ENCODE measurements at places on chromosomes 13 and 19.

- peak; percentile 76 for DNase-seq
Measured at GRCh38 chr19:57560049-57560491, 407 bp upstream of the ZNF550 start.

GRCh38 chr13:46288570-46289259, 77.0 kb downstream of the LRRC63 start:
- no peak for DNase-seq

DNA sequence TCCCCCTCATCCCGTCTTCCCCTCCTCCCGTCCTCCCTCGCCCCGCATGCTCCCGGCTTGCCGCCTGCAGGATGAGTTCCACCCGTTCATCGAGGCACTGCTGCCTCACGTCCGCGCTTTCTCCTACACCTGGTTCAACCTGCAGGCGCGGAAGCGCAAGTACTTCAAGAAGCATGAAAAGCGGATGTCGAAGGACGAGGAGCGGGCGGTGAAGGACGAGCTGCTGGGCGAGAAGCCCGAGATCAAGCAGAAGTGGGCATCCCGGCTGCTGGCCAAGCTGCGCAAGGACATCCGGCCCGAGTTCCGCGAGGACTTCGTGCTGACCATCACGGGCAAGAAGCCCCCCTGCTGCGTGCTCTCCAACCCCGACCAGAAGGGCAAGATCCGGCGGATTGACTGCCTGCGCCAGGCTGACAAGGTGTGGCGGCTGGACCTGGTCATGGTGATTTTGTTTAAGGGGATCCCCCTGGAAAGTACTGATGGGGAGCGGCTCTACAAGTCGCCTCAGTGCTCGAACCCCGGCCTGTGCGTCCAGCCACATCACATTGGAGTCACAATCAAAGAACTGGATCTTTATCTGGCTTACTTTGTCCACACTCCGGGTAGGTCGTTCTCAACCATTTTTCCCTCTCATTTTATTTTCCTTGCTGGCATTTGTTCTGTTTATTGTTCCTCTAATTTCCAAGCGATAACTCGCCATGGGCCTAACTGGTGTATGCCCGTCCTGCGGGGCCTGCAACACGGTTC, 29.8 kb downstream of the NFIX start:
- DNase-seq = no peak

GRCh38 chr13:65028101-65028500, 2202.0 kb downstream of the PCDH9 start:
- DNase-seq = no peak

- no peak for DNase-seq
Measured at GRCh38 chr13:99417201-99418102, 83.8 kb upstream of the TM9SF2 start.

GRCh38 chr13:100394005-100394695, 194.4 kb downstream of the GGACT start:
- DNase-seq = peak; percentile 20

DNA sequence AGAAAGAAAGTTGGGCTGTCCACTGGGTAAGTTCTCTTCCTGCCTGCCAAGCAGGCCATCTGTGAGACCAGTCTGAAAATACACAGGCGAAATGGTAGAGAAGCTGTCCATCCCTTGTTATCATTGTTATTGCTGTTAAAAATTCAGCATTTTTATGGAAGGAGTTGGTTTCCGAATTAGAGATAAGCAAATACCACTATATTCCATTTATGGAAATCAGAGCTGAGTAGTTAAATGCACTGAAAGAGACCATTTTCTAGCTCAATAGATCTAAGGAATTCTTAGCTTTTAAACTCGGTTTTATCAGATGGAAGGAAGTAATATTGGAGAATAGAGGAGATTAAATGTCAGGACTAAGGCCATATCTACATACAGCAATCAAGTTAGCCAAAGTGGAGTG, 40.7 kb downstream of the MZT1 start:
- DNase-seq = no peak

GRCh38 chr13:96871469-96871868, 122.8 kb downstream of the OXGR1 start:
- no peak for DNase-seq

GRCh38 chr13:51331354-51331861, 8.1 kb upstream of the SERPINE3 start:
- no peak for DNase-seq

GRCh38 chr13:96615252-96615651, 379.0 kb downstream of the OXGR1 start:
- DNase-seq = no peak

DNA sequence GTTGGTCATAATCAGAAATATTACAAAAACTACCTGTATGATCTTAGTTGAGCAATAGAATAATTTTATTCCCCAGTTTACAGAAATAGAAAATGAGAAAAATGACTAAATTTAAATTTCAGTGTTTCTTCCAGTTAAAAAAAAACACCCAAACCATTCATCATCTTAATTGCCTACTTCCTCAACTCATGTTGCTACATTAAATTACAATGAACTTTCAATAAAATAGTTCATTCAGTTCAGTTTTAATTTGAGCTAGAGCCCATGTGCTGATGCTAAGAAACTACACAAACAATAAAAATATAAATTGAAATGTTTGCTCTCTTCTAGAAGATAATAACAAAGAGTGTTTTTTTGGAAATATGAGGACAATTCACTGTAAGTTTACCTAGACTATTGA, 820.4 kb downstream of the SLITRK6 start:
- no peak for DNase-seq

DNA sequence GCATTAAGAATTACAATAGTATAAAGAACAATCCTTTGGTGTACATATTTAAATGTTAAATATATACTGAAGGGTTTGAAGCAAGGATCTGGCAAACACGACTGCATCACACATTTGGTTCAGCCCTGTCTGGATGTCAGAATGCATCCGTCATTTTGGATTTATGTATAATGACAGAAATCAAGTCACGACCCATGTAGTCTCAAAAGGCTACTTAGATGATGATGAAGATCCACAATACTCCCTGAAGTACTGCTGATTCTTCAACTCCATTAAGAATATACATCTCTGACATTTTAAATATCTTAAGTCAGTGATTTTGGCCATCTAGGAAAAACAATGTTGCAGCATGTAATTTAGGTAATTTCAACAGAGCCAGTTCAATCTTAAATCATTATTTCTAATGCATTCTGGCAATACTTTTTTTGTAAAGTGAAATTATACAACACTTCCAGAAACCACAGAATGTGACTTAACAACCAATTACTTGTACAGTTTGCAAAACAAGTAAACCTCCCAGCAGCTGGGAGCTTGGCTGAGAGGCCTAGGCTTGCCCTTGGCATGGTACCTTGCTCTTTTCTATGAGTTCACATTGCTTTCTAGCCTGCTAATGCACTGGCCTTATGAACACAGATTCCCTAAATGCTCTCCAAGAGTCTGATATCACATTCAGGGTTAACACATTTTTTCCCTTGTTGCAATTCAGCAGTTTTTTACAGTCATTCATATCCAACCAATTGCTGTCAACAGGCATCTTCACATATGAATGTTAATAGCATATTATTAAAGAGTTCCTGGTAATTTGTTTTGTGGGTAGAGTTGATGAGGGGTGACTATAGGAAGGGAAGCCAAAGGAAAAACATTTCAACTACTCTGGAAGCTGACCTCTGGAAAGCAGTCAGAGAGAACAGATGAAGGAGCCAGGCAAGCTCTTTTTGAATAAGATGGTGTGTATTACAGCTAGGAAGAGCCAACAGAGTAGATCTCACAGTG, 175.2 kb downstream of the ENOX1 start:
- no peak for DNase-seq

DNA sequence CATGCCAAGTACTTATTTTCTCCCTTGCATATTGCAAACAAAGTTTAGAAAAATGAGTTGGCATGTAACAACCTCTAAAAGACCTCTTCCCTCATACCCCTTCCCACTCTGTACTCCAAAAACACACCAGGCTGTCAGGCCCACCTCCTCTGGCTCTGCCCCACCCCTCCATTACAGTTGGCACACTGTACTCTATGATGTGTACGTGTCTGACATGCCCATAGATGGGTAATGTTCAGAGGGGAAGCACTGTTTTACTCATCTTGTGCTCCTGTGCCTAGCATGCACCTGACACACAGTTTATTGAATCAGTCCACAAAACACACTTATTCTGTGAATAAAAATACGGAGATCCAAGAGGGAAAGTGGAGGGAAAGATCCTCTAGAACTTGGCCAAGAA, 45.6 kb downstream of the SERPINE3 start:
- DNase-seq = no peak

- DNase-seq = peak; percentile 78
Measured at GRCh38 chr19:43519436-43520088, 7.4 kb downstream of the ETHE1 start.

DNA sequence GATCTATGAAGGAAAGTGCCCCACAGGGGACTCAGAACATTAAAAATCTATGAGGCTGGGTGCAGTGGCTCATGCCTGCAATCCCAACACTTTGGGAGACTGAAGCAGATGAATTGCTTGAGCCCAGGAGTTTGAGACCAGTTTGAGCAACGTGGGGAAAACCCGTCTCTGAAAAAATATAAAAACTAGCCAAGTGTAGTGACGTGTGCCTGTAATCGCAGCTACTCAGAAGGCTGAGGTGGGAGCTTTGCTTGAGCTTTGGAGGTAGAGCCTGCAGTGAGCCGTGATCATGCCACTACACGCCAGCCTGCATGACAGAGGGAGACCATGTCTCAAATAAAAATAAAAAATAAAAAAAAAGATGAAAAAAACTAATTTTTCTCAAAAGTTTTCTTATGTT, 1070.6 kb downstream of the PCDH9 start:
- no peak for DNase-seq

DNA sequence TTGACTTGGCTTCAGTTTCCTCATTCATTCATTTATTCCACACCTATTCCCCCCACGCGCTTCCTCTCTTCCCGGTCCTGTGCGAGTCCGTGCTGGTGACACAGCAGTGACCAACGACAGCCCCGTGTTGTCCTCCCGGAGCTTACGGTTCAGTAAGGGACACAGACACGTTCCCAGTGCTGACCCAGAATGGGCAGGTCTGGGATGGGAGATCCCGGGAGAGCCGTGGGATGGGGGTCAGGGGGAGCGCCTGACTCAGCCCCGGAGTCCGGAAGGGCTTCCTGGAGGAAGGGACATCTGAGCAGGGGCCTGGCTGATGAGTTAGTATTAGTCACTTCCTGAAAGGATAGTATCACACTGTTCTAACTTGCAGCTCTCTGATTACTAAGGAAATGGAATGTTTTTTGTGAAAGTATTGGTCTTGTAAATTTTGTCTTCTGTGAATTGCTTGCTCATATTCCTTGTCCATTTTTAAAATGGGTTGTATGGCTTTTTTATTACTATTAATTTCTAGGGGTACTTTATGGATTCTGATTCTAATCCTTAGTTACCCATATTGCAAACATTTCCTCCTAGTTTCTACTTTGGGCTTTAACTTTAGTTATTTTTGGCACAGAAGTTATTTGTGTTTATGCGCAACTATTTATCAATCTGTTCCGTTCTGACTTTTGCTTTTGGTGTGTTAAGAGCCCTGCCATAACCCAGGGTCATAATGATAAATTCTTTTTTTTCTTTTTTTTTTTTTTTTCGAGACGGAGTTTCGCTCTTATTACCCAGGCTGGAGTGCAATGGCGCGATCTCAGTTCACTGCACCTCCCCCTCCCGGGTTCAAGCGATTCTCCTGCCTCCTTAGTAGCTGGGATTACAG, 708 bp upstream of the ERCC1 start:
- DNase-seq = peak; percentile 59

- DNase-seq = no peak
Measured at GRCh38 chr19:51274049-51274770, 23.3 kb downstream of the SIGLECL1 start.

- DNase-seq = no peak
Measured at GRCh38 chr13:19861762-19862161, 1.7 kb downstream of the ZMYM5 start.

DNA sequence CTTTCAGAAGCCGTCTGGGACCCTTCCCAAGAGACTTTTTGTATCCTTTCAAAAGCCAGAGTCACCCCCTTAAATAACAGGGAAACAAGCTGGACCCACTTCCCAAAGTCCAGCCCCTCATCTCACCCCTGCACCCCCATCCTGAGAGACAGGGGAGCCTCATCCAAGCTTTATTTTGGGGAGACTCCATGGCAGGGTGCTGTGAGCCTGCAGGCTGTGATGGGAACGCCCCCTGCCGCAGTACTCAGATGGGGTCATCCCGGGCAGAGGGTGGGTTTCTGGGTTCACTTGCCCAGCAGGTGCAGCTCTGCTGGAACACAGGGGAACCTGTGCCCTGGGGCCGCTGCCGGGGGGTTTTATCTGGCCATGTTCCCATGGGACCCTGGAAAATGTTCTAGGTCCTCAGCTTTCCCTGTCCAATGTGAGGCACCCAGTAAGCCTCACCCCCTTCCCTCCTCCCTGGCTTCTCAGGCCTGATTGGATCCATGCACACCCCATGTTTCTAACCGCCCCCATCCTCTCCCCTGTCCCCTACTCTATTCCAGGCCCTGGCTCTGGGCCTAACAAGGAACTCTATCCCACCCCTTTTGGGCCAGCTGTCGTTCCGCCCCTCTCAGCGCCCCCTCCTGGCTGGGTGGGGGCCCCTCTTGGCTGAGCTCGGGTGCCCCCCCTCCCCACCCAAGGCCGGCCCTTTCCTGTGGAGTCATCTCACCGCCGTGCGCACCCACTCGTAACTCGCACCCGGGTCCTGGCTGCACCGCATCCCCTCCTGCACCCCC, 1.0 kb downstream of the HIF3A start:
- no peak for DNase-seq

- DNase-seq = no peak
Measured at GRCh38 chr19:46374536-46375475, 27.9 kb downstream of the PPP5C start.

- DNase-seq = no peak
Measured at GRCh38 chr13:91778123-91778522, 379.7 kb downstream of the GPC5 start.

All from H54 (cell line).